ENCODE measurements at places on chromosomes 4 and X.
A peak's percentile ranks its signal among the peaks of the same experiment; 100 is the strongest.

DNA sequence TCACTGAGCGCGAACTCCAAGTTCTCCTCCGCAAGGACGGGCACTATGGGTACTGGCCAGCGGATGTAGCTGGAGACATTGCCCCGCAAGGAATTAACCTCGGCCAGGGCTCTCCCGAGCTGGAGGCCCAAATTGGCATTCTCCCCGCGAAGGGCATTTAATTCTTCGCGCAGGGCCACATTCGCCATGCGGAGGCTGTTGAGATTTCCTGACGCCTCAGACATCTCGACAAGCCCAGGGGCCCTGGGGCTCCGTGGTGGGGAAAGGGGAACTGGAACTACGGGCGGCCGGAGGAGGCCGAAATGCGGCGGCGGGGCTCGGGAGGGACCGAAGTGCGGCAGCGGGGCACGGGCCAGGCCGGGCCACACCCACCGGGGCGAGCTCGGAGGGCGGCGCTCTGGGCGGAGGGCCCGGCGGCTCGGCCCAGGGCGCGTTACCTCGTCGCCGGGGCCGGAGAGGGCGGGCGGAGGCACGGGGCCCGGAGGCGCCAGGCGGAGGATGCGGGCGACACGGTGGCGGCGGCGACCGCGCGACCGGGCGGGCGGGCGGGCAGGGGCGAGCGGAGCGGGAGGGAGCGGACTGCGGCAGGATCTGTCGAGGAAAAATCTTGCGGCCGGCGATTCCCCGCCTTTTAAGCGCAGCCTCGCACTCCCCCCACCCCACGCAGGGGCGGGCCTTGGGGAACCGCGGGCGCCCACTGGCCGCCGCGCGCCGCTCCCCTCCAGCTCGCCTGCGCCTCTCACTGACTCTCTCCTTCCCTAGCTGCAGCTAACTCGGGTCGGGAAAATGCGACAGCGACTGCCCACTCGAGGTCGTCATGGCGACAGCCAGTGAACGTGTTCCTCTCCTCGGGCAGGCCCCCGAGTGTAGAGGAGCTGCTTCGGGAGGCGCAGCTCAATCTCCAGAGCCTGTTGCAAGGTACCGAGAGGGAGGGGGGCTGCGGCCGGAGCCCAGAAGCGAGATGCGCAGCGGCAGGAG lies at the start of gene RTL5:
RTL5 (minus strand) TSS at position 599 of the 978 bp plus-strand sequence.
- DNase-seq: peak; percentile 82

DNA sequence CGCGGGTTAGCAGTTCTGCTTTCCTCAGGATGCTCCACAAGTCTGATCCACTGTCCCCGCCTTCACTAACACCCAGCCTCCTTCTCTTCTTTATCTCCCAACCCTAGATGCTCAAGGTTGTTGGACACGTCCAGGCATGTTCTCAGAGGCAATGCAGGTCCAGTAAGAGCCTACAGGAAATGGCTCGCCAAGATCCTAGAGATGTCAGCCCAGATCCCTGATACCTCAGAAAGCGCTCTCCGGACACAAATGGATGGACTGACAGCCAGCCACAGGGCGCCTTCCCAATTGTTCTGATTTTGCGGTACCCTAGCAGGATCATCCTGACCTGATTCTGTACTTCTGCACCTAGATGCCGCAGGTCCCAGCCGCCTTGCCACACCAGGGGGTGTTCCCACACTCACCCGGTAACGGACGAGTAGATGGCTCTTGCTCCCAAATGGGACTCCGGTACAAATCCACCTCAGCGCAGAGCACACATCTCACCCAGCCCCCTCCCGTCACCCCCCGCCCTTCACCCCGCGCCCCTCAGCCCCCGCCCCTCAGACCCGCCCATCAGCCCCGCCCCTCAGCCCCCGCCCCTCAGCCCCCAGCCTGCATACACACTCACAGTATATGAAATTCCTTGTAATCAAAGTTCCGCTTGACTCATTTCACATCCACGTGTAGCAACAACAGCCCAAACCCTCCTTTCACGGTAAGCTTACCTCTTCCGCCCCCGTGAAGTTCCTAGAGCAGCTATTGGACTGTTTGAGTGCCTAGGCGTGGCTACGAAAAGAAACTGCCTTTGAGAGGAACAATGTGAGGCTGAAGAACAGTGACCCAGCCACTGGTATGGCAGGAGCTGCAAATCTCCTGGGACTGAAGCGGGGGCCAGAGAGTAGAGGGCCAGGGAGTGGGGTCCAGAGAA lies at the start of gene EDA2R:
EDA2R (minus strand) TSS at position 488 of the 910 bp plus-strand sequence. CDS start 23,058 bp downstream, outside the sequence.
- DNase-seq: peak; percentile 71

DNA sequence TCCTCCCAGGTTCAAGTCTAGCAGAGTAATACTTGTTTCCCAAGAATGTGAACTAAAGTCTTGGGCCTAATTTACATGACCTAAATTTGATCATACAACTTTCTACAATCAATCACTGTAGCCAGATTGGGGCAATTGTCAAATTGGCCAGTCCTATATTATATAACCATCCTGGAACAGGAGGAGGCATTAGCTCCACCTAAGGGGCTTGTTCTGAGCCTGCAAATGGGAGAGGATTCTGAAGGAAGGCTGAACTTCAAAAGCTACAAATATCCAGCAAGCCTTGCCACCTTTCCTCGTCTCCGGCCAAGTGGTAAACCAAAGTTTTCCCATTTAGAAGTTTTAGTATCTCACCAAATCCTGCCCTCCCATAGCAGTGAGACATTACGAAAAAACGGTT lies 1289.6 kb upstream of the TENM3 start:
- no peak for DNase-seq

DNA sequence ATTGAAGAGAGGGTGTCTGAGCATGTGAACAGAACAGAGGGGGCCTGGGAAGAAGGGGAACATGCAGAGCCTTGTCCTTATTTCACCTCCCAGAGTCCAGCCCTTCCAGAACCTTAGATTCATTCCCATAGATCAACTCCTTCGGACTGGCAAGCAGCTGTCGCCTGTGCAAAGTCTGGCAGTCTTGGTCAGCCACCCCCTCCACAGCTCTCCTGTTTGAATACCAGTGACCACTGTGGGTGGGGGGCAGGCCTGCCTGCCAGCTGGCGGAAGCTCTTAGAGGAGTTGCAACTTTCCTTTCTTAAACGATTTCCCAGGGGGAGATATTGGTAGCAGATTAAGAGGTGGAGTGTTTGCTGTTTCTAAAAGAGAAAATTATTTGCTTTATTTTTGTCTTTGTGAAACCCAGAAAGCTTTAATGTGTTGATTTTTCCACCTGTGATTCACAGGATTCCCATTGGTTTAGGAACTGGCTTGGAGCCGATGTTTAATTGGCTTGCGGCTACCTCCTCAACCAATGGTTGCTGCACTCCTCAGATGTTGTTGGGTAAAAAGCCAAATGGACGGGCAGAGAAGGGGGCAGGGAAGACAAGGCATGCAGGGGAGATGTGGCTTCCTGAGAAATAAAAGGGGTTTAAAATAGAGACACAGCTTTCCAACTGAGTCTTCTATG lies 62.2 kb upstream of the PRPS1 start:
- DNase-seq: no peak

DNA sequence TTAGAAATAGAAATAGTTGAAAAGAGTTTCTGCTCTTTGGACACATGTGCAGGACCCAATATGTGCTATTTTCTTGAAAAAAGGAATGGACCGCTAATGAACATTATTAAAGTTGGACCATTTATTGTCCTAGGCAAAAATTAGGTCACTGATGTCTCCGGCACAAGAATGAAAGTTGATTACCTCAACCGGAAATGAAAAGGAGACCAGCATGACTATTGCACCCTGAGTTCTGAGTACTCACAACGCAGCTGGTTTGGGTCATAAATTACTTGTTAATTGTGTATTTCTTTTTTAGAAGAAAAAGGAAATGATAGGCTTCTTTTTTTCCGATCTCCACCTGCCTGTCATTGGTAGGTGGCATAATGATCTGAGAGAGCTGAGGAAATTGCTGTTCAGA lies 232.7 kb downstream of the ARHGAP24 start:
- peak; percentile 16 for DNase-seq

DNA sequence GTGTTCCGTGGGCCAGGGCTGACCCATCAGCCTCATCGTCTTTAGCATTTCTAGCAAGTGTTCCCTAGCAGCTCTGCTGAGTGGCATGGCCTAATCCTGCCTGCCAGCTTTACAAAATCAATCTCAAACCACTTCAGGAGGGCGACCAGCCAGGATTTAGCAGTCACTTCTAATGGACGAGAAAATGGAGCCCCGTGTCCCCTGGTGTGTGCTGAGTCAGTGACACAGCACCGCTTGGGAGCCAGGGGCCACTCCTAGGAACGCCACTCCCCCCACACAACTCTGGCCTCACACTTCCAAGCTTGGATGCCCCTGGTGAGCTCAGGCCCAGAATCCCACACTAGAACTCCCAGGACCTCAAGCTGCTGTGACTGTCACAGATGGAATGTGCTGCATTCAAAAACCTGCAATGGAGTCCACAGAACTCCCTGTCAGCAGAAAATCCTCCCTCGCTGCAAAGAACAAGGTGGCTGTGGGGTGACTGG lies 311.2 kb upstream of the GATB start:
- DNase-seq: no peak

GRCh38 chrX:47515941-47516665 lies 33.1 kb upstream of the ZNF41 start:
- no peak for DNase-seq

GRCh38 chrX:12701628-12702027 lies 89.6 kb upstream of the PRPS2 start:
- peak; percentile 52 for DNase-seq

- DNase-seq: no peak
These were observed 51.9 kb upstream of the STX18 start for GRCh38 chr4:4593596-4594284.

- DNase-seq: no peak
These were observed 191.2 kb downstream of the FRMPD4 start for GRCh38 chrX:12329476-12329875.

DNA sequence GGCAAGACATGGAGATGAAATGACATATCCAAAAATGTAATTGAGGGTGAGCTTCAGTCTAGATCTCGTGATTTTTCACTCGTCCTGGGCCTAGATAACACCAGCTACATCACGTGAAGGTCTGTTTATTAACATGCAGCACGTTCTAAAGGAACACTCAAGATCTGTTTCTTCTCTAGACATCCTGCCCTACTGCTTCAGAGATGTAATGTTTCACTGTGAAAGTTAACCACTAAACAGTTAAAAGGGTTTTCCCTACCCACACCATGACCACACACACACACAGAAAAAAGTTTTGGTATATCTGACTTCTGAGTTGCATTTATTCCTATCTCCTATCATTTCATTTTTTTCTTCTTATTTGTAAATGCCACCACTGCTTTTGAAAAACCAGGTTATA lies 52.3 kb upstream of the SMIM31 start:
- DNase-seq: peak; percentile 9

- DNase-seq: no peak
These were observed 203.1 kb downstream of the SLC7A11 start for GRCh38 chr4:138039010-138039409.

DNA sequence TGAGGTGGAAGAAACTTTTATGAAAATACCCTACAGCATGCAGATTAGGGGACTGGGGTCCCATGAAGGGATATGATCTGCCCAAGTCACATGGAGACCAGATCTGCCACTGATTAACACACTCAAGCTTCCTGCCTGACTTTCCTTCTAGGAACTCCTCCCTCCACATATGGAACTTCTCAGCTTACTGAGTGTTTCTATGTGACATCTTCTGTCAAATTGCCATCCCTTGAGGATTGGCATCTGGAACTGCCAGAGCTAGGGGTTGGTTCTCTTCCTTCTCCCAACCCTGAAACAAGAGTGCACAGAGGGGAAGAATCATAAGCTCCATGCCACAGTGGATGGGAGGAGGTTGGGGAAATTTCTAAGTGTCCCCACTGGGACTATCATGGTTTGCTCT lies 150.6 kb upstream of the MBNL3 start:
- DNase-seq: no peak

DNA sequence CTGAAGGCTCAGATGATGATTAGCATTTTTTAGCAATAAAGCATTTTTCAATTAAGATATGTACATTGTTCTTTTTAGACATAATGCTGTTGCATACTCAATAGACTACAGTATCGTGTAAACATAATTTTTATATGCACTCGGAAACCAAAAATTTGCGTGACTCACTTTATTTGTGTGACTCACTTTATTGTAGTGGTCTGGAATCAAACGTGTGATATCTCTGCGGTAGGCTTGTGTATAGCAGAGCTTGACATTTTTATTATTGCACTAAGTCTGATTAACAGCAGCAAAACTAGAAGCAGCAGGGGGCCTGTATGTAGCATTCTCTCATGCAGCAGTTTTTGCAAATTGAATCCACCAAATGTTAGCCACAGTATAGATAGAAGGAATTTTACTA lies 119.1 kb upstream of the PRDX4 start:
- DNase-seq: no peak

DNA sequence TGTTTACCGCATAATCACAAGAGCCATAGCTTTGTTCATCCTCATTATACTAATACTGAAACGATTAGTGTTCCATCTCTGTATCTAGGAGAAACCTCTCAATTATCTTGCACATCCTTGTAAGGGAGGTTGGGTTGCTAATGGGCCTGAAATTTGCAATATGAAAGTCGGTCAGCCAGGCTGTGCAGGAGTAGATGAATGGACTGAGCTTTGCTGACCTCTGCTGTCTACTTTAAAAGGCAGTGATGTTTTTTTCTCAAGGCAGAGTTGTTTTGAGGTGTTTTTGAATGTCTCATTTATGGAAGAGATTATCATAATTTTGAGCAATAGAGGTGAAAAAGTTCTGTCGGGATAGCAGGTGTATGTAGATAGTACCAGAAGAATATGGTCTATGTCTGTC lies 47.9 kb upstream of the LINC00632 start:
- no peak for DNase-seq

- no peak for DNase-seq
These were observed 3.1 kb downstream of the FGFRL1 start for GRCh38 chr4:1014291-1015167.

DNA sequence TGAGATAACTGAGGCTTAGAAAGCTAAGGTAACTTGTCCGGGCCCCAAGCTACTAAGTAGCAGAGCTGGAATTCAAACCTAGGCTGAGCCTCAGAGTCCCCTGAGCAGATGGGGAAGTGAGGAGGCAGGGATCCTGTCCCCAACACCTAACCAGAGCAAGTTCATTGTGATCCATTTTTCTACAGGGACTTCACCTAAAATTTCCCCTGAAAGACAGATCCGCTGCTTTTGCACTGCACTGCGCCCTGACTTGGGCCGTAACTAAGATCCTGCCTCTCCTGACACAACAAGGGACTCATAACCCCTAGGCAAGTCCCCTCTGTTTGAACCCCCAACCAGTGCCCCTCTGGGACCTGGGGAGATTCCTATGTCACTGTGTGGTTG lies 25.6 kb upstream of the MTM1 start:
- DNase-seq: no peak

- no peak for DNase-seq
These were observed 321.0 kb downstream of the OPHN1 start for GRCh38 chrX:68112321-68112720.

DNA sequence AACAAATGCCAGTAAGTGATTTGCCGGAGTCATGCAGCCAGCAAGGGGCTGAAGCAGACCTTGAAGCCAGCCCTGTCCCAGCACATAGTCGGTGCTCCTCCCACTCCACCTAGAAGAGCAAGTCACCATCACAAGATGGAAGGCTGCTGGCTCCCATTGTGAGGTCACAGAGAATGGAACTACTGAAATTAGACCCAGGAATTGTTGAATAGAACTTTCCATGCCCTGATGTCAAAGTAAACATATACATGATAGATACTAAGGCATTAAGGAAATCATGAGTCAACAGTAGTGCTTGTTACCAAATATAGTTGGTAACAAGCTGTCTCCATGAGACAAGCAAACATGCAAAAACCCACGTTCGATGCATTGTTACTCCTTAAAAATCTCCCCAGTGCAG lies 177.1 kb upstream of the MID1 start:
- no peak for DNase-seq

- no peak for DNase-seq
These were observed 502.7 kb downstream of the PACRGL start for GRCh38 chr4:21202959-21203358.

- DNase-seq: peak; percentile 63
These were observed 2.4 kb upstream of the MBNL3 start for GRCh38 chrX:132491191-132491590.
